ENCODE measurements at places on chromosomes 6 and 20.

DNA sequence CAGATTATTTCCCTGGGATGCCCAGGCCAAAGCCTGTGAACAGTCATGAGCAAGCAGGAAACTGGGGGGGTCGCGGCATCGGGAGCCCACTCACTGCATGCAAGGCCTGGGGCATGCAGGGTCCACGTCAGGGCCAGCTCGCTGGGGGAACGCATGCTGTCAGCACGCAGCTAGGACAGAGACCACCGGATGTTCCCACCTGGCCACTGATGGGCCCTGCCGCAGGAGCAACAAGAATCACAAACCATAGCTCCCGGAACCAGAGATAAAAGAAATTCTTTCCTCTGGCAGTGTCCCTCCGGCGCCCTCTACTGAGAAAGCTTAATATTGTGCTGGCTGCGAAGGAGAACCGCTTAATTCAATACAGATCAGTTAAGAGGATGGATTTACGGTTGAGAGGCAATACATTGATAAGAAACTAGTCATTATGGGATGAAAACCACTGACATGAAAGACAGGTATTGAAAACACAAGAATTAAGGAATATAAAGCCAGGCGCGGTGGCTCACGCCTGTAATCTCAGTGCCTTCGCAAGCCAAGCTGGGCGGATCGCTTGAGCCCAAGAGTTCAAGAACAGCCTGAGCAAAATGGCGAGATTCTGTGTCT is 32.6 kb downstream of the C6orf15 start:
- DNase-seq: no peak

GRCh38 chr6:152094992-152095592 is 287.6 kb downstream of the ESR1 start:
- DNase-seq: peak; percentile 73

DNA sequence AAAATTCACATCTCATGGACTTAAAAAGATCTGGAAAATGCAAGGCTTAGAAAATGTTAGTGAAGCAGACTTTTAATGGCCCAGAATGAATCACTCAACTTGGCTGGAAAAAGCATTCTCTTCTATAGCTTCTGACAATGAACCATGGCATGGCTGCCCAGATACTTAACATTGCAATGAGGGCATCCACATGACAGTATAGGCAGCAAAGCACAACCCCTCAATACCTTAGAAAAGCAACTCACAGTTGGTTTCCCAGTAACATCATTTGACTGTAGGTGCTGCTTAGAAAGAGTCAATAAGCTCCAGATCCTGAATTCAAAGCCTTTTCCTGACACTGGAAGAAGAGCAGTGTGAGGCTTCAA is 155.8 kb downstream of the EYA4 start:
- DNase-seq: no peak

GRCh38 chr6:33822575-33823395 is 19.0 kb upstream of the MLN start:
- no peak for DNase-seq
